Activated CD4-positive, alpha-beta T cell treated with anti-CD3 and anti-CD28 coated beads, Interleukin-2, amount 10 ng/mL, durations not matched to agents 24 days and 14 days (primary cell): ENCODE measurements at places on chromosomes 7 and 10.

GRCh38 chr7:30752484-30752883, 549 bp downstream of the INMT start:
- H3K36me3 ChIP-seq = no peaks in the 10 kb centered on the region
- H3K4me3 ChIP-seq = no peak overlapping the region
- no peak overlapping the region for H3K27ac ChIP-seq
- no peaks in the 10 kb centered on the region for H3K4me1 ChIP-seq
- no peak for DNase-seq

DNA sequence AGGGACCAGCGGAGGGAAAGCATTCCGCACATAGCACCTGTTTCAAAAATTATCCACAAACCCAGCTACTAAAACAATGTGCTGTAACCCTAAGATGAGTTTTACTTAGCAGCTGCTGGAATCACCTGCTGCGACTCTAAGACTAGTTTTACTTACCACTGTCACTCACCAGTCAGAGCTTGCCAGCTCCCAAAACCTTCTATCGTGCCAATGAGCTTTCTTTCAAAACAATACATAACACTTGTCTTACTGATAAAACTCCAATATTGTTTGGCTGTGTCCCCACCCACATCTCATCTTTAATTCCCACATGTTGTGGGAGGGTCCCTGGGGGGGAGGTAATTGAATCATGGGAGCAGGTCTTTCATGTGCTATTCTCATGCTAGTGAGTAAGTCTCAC, 18.4 kb downstream of the ST8SIA6 start:
- no peaks in the 10 kb centered on the region for H3K36me3 ChIP-seq
- H3K27ac ChIP-seq = no peak overlapping the region
- peaks cover 33% of the 10 kb centered on the region for H3K27me3 ChIP-seq
- DNase-seq = no peak
- peaks cover 4% of the 10 kb centered on the region for H3K4me1 ChIP-seq

DNA sequence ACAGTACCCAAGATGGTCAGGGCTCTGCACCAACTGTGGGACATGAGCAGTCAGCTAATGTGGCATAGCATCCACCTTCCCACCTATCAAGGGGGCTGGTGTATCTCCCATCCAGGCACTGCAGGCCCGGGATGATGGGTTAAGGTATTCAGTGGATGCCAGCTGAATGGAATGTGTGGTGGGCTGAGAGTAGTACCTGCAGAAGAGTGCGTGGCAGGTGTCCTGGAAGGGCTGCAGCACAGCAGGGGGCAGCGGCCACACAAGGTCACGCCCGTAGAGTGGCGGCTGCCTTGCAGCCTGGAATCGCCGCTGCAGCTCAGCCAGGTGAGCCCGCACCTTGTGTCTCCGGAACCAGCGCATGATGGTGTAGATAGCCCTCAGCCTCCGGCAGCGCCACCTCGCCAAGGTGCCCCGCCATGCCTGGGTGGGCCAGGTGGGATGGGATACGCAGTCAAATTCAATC, 13.3 kb downstream of the MYO1G start:
- H3K4me3 ChIP-seq = no peak overlapping the region
- DNase-seq = peak; percentile 58
- peaks cover 49% of the 10 kb centered on the region for H3K36me3 ChIP-seq
- H3K27ac ChIP-seq = no peak overlapping the region

GRCh38 chr7:8175929-8176369, 86.0 kb downstream of the ICA1 start:
- peak overlapping the region; percentile 78 for H3K4me3 ChIP-seq
- H3K36me3 ChIP-seq = no peaks in the 10 kb centered on the region
- H3K27ac ChIP-seq = peak overlapping the region; percentile 93
- DNase-seq = no peak
- peaks cover 40% of the 10 kb centered on the region for H3K4me1 ChIP-seq
- H3K27me3 ChIP-seq = no peaks in the 10 kb centered on the region

DNA sequence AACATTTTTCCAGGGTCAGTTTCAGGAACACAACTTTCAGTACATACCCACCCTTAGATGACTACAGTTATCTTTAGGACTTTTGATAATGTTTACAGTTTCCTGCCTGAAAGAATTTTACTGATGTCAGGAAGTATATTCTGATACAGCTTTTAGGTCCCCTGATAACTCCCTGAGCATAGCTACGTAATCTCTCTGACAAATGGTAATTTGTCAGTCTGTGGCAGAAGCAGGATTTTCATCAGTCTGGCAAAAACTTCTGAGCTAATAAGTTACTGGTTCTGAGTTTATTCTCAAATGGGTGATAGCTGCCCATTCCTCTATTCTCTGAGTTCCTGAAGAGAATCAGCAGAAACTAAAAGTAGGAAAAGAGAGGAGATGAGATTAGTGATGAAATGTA, 270.1 kb upstream of the MTPN start:
- DNase-seq = no peak
- no peak overlapping the region for H3K27ac ChIP-seq
- no peaks in the 10 kb centered on the region for H3K4me1 ChIP-seq
- H3K4me3 ChIP-seq = no peak overlapping the region
- no peaks in the 10 kb centered on the region for H3K36me3 ChIP-seq
- H3K27me3 ChIP-seq = no peaks in the 10 kb centered on the region

DNA sequence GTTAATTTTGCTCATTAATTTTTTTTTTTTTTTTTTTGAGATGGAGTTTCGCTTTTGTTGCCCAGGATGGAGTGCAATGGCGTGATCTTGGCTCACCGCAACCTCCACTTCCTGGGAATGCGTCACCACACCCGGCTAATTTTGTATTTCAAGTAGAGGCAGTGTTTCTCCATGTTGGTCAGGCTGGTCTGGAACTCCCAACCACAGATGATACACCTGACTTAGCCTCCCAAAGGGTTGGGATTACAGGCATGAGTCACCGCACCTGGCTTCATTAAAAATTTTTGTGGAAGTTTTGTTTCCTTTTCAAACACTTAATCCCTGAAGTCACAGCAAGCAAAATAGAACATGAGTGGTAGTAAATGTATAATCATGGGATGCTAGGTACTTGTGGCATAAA, 857.2 kb upstream of the PHF14 start:
- no peaks in the 10 kb centered on the region for H3K36me3 ChIP-seq
- no peak overlapping the region for H3K27ac ChIP-seq
- H3K27me3 ChIP-seq = no peaks in the 10 kb centered on the region
- no peaks in the 10 kb centered on the region for H3K4me1 ChIP-seq
- no peak overlapping the region for H3K4me3 ChIP-seq

DNA sequence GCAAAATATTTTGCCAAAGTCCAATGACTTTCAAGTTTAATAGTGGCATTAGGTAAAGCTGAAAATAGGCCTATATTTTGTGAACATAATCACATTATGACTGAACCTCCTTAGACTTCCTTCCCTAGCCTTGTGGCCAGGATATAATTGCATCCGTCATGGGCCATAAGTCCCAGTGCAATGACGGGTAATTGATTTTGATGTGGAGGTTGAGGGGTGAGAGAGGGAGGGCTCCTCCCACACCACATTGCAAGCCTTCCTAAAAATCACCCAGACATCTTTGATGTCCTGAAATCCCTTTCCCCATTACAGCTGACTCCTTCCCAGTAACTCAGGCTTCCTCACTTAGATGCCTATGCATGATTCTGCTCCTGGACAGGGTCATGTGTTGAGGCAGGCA, 25.6 kb downstream of the TAS2R41 start:
- peaks cover 2% of the 10 kb centered on the region for H3K4me1 ChIP-seq
- no peak overlapping the region for H3K27ac ChIP-seq
- H3K36me3 ChIP-seq = no peaks in the 10 kb centered on the region
- no peak overlapping the region for H3K4me3 ChIP-seq

- no peaks in the 10 kb centered on the region for H3K27me3 ChIP-seq
- no peaks in the 10 kb centered on the region for H3K4me1 ChIP-seq
- DNase-seq = no peak
- no peaks in the 10 kb centered on the region for H3K36me3 ChIP-seq
- no peak overlapping the region for H3K27ac ChIP-seq
Measured at GRCh38 chr10:75743291-75743778, 311.9 kb downstream of the LRMDA start.

DNA sequence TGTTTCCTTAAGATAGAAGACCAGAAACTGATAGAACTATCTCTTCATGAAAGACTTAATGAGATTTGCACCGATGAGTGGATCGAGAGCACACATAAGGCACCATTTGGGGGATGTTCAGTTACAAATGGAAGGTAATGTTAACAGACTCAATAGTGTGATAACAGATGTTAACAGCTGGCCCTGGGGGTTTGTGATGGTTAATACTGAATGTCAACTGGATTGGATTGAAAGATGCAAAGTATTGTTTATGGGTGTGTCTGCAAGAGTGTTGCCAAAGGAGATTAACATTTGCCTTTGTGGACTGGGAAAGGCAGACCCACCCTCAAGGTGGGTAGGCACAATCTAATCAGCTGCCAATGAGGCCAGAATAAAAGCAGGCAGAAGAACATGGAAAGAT, 130.5 kb upstream of the DGKB start:
- no peaks in the 10 kb centered on the region for H3K4me1 ChIP-seq
- H3K27me3 ChIP-seq = no peaks in the 10 kb centered on the region
- H3K4me3 ChIP-seq = no peak overlapping the region
- H3K27ac ChIP-seq = no peak overlapping the region

DNA sequence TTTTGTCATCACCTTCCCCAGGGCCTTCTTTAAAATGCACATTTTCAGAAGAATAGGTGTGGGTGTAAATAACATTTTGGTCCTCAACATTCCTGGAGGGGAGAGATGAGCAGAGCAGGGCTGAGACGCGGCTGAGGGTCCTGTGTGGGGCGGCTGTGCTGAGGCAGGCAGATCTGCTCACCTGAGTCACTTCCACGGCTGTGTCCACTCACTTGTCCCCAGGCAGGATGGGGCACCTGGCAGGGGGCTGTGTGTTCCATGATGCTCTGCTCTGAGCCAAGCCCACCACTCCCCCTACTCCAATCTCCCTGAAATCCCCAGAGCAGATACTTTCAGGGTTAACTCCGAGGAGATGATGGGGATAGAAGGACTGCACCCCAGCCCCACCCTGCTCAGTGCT, 93.8 kb downstream of the GLRX3 start:
- no peaks in the 10 kb centered on the region for H3K4me1 ChIP-seq
- H3K36me3 ChIP-seq = no peaks in the 10 kb centered on the region
- no peak overlapping the region for H3K4me3 ChIP-seq
- no peak for DNase-seq
- no peaks in the 10 kb centered on the region for H3K27me3 ChIP-seq

- H3K27me3 ChIP-seq = no peaks in the 10 kb centered on the region
- H3K27ac ChIP-seq = no peak overlapping the region
- no peak overlapping the region for H3K4me3 ChIP-seq
- no peak for DNase-seq
- H3K4me1 ChIP-seq = no peaks in the 10 kb centered on the region
- no peaks in the 10 kb centered on the region for H3K36me3 ChIP-seq
Measured at GRCh38 chr10:29120216-29120615, 168.7 kb upstream of the LYZL1 start.

DNA sequence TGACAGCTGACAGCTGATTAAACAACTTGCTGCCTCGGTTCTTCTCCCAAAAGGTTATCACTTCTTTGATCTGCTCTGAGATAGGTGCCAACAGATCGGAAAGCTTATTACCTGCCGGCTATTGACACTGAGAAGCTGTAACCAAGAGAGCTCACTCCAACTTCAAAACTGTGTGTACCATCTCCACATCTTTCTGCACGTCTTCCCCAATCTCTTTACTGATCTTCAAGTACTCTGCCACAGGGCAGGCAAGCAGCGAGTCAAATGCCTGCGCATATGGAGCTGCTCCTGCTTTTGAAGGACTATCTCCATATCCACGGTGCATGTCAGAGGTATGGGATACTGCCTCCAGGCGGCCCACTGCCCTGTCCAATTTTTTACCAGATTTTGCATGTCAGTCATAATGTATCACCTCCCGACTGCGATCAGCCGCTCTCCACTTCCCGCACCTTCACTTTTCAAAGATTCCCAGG, 352 bp upstream of the ZNF485 start:
- peaks cover 42% of the 10 kb centered on the region for H3K36me3 ChIP-seq
- peaks cover 3% of the 10 kb centered on the region for H3K27me3 ChIP-seq
- DNase-seq = no peak
- peak overlapping the region; percentile 1 for H3K27ac ChIP-seq
- peaks cover 24% of the 10 kb centered on the region for H3K4me1 ChIP-seq
- peak overlapping the region; percentile 85 for H3K4me3 ChIP-seq

GRCh38 chr10:53469383-53469782, 696.8 kb upstream of the MBL2 start:
- no peaks in the 10 kb centered on the region for H3K36me3 ChIP-seq
- DNase-seq = no peak
- H3K27me3 ChIP-seq = no peaks in the 10 kb centered on the region
- no peak overlapping the region for H3K27ac ChIP-seq

GRCh38 chr7:80643336-80643915, 5.0 kb downstream of the CD36 start:
- H3K27me3 ChIP-seq = no peaks in the 10 kb centered on the region
- no peaks in the 10 kb centered on the region for H3K36me3 ChIP-seq
- no peak for DNase-seq

DNA sequence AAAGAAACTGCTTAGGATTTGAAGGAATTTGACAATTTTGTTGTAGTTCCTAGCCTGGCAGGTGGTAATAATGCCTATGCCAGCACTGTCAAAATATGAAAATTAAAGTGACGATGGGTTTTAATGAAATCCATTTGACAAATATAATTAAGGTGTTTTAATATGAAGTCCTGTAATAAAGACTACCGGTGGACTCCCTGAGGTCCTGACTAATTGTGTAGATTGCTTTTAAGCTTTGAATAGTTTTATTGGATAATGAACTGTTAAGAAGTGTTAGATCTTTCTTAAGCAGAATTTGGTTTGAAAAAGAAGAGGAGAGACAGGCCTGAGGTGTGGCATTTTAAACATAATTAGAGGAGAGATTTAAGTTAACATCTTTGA, 197.2 kb downstream of the VTI1A start:
- H3K27me3 ChIP-seq = no peaks in the 10 kb centered on the region
- no peak overlapping the region for H3K4me3 ChIP-seq
- no peak for DNase-seq
- no peaks in the 10 kb centered on the region for H3K4me1 ChIP-seq
- no peak overlapping the region for H3K27ac ChIP-seq

DNA sequence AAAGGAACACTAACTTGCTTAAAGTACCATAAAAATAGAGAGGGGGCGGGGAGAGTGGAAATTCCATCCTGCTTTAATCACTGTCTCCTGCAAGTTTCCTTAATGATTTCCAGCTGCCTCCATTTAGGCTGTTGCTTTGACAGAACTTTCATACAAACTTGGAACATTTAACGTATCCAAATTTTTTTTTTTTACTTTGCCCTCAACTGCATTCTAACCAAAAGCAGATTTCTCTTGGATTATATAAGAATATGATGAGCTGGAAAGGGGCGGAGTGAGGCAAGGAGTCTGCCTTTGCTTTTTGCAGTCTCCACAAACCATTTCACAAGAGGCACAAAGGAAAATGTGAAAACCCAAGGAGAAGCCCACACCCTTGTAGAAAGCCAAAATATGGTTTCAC, 46.6 kb upstream of the COL1A2 start:
- H3K4me3 ChIP-seq = no peak overlapping the region
- peaks cover 7% of the 10 kb centered on the region for H3K27me3 ChIP-seq
- H3K27ac ChIP-seq = no peak overlapping the region
- no peaks in the 10 kb centered on the region for H3K4me1 ChIP-seq
- no peak for DNase-seq

GRCh38 chr7:100723732-100724275, 3.5 kb downstream of the EPO start:
- no peak for DNase-seq
- no peaks in the 10 kb centered on the region for H3K36me3 ChIP-seq
- peaks cover 39% of the 10 kb centered on the region for H3K27me3 ChIP-seq
- H3K4me1 ChIP-seq = peaks cover 6% of the 10 kb centered on the region

GRCh38 chr10:23065181-23065948, 30.0 kb upstream of the MSRB2 start:
- peaks cover 4% of the 10 kb centered on the region for H3K27me3 ChIP-seq
- no peak overlapping the region for H3K27ac ChIP-seq
- H3K4me1 ChIP-seq = peaks cover 2% of the 10 kb centered on the region
- DNase-seq = no peak
- H3K4me3 ChIP-seq = no peak overlapping the region
- no peaks in the 10 kb centered on the region for H3K36me3 ChIP-seq
